Stimulated activated naive CD4-positive, alpha-beta T cell (primary cell): ENCODE measurements at places on chromosomes 12 and 14.

- no peak for DNase-seq
These were observed 27.5 kb downstream of the DHRS2 start for GRCh38 chr14:23663711-23664110.

GRCh38 chr12:121981456-121981855, 40.2 kb upstream of the BCL7A start:
- DNase-seq = no peak

DNA sequence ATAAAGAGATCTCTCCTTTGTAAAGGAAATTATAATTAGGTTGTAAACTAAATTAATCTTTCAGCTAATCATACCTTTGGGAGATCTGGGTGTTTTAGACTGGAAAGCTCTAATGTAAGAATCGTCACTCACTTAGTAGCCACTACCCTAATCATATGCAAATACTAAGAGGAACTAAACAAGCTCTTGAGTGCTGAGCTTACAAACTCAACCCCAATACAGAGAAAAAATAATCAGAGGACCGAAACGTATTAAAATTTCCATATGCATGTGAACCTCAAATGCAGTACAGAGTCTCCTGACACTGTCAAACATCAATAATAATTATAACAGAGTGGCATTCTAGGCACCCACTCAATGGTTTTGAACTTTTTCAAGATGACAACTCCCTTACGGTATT, 235.3 kb upstream of the FOXN3 start:
- DNase-seq = no peak

DNA sequence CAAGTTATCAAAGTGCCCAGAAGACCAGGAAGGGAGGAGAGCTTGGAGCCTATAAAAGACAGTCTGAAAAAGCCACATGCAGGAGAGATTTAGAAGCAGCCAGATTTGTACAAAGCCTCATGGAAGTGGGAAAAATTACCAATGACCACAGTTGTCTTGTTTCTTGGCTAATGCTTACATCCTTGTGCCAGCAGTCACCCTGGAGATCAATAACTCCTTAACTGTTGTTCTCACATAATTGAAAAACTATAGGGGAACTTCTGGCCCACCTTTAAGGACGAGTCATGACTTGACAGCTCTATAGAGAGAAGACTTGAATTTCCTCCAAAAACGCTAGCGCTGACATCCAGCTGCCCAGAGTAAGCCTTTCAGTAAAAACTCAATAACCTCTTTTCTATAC, 313.1 kb downstream of the GALC start:
- DNase-seq = no peak

DNA sequence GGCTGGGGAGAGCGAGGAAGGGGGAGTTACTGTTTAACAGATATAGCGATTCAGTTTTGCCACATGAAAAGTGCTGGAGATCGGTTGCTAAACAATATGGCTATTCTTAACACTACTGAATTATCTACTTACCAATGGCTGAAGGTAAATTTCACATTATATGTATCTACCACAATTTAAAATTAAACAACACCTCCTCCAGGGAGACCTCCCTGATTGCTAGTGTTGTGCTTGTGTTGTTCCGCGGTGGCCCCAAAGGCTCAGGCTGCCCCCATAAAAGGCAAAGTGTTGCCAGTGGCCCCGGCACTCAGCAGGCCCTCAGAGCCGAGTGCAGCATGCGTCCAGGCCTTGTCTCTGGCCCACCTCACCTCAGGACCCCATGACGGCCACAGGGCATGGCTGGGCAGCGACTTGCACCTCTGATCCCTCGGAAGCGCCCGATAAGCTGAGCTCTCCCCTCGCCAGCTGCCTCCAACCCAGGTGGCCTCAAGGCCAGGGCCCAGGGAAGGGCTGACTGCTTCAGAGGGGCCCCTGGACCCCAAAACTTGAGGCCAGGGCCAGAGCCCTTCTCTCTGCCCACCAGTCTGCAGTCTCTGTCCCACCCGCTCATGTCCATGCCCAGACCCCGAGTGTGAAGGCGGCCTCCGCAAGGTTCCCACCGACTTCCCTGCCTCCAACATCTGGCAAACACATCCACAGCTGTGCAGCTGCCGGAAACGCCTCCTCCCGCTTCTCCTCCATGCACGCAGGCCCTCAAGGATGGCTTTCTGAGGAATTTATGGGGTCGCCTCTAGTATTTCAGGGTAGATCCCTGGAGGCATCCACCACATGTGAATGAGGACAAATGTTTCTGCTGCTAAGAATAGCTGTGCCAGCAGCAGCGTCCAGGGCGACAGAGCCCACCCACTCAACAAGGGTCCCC, 60.0 kb downstream of the NCOR2 start:
- DNase-seq = no peak

DNA sequence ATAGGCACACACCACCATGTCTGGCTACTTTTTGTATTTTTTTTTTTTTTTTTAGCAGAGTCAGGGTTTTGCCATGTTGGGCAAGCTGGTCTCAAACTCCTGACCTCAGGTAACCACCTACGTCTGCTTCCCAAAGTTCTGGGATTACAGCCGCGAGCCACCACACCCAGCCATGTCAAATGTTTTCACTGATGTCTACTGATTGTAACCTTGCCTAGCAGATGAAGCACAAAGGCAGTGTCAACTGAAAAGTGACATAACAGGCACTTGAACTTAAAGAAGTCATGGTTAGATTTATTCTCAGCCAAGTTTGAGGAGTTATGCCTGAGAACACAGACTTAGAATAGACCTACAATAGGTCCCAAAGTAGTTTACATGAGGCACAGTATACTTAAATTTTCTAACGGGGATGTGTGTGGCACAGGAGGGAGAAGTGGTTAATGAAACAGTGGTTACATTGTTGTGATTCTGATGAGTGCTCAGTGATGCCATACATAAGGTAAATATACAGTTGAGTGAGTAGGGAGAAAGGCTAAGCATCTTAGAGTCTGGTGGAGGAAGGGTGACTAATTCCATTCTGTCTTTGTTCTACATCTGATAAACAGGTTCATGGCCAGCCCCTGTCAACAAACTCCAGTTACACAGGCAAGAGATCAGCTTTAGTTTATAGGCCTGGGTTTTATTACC, 12.6 kb upstream of the RNASE4 start:
- no peak for DNase-seq

DNA sequence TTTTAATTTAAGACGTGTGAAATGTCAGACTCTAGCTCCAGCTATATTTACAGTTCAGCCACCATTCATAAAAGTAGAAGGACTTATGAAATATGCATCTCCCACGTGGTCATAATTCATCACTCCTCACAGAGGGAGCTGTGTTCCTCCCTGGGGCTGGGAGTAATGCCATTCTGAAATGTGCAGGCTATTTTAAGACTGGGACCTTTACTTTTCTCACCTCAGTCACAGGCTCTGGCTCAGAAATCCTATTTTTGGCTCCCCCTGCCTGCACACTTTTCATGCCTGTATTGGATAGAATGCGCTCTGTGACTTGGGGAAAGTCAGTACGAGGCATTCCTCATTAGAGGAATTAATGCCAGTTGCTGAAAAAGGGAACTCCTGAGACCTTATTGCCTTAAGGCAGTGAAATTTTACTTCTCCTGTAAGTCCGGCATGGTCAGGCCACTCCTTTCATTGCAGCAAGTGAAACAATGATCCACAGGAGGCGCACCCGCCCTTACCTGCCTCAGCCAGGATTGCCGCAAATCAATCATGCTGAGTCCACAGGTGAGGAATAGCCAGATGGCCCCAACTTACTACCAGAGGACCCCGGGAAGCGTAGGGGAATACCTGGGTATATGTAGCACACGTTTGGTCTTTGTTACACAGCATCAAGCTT, 1133.2 kb upstream of the TMEM132C start:
- DNase-seq = no peak

- no peak for DNase-seq
These were observed 444 bp downstream of the DRAM1 start for GRCh38 chr12:101877806-101878242.

DNA sequence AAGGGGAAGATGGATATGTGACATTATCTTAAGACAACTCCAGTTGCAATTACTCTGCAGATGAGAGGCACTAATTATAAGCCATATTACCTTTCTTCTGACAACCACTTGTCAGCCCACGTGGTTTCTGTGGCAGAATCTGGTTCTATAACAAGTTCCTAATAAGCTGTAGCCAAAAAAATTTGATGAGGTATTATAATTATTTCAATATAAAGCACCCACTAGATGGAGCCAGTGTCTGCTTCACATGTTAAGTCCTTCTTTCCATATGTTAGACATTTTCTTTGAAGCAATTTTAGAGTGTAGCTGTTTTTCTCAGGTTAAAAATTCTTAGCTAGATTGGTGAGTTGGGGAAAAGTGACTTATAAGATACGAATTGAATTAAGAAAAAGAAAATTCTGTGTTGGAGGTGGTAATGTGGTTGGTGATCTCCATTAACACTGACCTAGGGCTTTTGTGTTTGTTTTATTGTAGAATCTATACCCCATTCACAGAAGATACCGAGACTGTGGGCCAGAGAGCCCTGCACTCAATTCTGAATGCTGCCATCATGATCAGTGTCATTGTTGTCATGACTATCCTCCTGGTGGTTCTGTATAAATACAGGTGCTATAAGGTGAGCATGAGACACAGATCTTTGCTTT, 36.9 kb downstream of the PSEN1 start:
- no peak for DNase-seq

DNA sequence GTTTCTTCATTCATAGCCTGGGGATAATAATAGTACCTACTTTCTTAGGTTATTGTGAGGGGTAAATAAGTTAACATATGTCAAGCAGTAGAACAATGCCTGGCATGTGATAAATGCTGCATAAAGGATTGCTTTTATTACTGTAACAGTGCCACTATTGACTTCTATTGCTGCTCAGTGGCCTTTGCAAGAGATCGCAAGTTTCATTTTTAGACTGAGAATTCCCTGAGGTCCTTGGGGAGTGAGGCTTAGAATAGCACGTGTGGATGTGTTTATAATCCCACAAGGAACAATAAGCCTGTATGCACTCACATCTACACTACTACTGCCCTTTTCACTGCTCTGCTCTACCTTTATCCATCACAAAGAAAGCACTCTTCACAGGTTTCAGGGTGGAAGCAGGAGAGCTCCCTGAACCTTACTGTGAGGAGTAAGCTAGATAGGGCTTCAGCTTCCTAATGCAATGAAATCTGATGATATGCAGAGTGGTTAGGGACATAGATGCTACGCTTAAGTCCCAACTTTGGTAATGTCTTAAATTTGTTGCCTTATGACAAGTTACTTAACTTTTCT, 302.6 kb downstream of the SNAPC1 start:
- no peak for DNase-seq

DNA sequence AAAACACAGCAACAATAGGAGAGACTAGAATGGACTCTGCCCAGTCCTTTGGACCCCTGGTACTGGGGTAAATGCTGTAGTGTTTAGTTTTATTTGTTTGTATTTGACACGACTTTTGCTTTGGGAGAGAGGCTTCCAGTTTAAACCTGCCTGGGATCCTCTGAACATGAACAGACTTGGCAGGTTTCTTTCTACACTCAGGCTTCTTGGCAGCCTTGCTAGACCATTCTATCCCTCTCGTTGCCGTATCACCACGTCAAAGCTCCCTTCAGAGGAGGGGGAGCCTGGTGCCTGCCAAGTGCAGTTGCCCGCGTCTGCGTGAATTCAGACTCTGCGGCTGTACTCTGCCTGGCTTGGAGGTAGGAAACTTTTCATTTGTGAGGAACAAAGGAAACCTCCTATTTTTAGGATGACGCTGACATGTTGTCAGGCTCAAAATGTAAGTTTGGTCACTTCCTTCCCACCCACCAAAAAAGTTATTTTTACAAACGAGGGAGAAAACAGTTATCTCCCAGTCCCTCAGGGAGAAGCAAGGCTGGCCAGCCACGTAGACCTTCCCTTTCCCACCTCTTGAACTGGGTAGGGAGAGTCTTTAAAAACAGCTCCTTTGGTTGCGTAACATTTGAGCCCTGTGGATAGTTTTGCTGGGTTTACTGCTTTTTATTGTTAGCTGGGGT, 25.9 kb downstream of the CD9 start:
- no peak for DNase-seq

GRCh38 chr14:36214476-36215216, 38.1 kb upstream of the PTCSC3 start:
- DNase-seq = no peak

DNA sequence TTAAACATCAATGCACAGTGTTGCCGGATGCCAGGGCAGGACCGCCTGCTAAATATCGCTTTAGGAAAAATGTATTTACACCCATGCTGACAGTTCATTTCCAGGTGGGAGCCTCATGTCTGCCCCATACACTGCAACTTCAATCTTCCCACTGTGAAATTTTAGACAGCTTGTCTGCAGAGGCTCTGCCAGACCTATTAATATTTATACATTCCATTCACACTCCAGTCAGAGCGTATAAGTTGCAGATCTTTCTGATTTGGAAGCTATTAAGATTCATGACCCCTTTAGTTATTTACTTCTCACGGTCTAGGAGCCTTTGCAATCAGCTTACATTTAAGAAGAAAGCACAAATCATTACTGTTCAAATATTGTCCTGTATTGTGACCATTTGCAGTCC, 357.4 kb downstream of the ATP23 start:
- no peak for DNase-seq
